ENCODE measurements at places on chromosomes 12 and 14. TPM values are rescaled to one million over a fixed set of nuclear protein-coding genes. Genes with fewer than 3 reads are reported as not detected.

DNA sequence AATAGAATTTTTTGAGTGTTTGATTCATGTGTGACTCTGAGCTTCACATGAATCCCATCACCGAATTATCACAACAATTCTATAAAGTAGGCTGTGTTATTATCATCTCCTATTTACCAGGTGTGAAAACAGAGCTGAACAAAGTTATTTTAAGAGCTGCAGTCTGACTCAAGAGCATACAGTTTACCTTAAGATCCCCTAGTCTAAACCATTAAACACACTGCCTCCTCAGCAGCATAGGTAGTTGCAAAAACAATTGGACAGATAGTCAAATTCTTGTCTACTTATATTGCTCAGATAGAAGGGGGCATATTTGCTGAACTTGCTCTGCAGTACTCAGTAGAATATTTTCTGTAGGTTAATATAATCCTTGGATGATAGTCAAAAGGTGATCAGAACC lies 219.8 kb upstream of the ATP2B1 start:
- H3K36me3 ChIP-seq: no peaks in the 10 kb centered on the region
- H3K4me3 ChIP-seq: no peak overlapping the region
- no peak overlapping the region for H3K27ac ChIP-seq
- H3K4me1 ChIP-seq: no peaks in the 10 kb centered on the region
- no peak for DNase-seq

DNA sequence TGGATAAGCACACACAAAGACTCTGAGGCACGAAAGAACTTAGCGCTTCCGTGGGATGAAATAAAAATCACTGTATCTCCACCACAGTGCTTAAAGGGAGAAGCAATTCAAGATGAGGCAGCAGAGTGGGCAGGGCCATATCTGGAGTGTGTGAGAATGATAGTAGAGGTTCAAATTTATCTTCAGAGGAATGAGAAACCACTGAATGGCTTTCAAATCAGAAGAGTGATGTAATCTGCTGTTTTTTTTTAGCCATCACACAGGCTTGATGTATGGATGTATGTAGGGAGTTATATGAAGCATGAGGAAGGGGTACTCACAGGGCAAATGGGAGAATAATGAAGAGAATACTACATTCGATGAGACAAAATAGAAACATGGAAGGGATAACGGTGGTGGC lies 24.1 kb downstream of the MDGA2 start:
- no peak for DNase-seq
- no peaks in the 10 kb centered on the region for H3K4me1 ChIP-seq
- H3K4me3 ChIP-seq: no peak overlapping the region
- H3K36me3 ChIP-seq: no peaks in the 10 kb centered on the region
- H3K27me3 ChIP-seq: no peaks in the 10 kb centered on the region

GRCh38 chr14:58138031-58138713 lies 13.8 kb downstream of the ARMH4 start:
- no peaks in the 10 kb centered on the region for H3K4me1 ChIP-seq
- H3K27me3 ChIP-seq: no peaks in the 10 kb centered on the region
- no peak overlapping the region for H3K27ac ChIP-seq
- no peak overlapping the region for H3K4me3 ChIP-seq

DNA sequence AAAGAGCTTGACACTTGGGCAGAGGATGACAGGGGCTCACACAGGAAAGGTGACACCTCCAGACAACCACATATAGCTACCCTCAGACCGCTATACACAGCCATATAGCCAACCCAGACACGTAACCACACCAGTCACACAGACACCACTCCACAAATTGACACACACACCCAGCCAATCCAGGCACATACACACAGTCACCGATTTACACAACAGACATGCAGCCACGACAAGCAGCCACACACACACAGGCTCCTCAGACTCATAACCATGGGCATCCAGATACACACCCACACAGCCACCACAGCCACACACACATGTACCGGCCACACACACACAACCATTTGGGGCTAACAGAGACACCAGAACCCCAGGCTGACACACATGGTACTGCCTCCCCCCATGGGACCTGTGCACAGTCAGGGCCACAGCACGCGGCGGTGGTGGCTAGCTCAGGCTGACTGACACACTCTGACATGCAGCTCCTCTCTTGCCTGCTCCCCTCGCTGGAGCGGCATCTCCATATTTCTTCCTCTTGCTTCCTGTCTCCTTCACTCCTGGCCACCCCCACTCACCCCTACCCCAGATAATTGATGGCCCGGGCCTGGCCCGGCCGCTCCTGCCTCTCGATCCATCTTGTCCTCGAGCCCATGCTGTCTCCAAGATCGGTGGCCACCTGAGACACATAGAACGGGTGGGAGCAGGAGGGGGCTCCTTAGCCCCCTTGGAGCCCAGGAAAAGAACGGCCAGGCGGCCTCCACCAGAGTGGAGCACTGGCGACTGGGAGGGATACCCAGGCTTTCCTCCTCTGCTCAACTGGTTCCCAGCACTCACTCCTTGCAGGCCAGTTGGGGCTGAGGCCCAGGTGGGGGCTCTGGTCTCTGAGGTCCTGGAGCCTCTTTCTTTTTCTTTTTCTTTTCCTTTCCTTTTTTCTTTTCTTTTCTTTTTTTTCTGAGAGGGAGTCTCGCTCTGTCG lies 6.0 kb upstream of the SHMT2 start:
- peaks cover 28% of the 10 kb centered on the region for H3K4me1 ChIP-seq
- no peak for DNase-seq

- no peaks in the 10 kb centered on the region for H3K36me3 ChIP-seq
- DNase-seq: no peak
- no peaks in the 10 kb centered on the region for H3K27me3 ChIP-seq
- H3K27ac ChIP-seq: no peak overlapping the region
These were observed 208.9 kb downstream of the PIK3C2G start for GRCh38 chr12:18470251-18470650.

DNA sequence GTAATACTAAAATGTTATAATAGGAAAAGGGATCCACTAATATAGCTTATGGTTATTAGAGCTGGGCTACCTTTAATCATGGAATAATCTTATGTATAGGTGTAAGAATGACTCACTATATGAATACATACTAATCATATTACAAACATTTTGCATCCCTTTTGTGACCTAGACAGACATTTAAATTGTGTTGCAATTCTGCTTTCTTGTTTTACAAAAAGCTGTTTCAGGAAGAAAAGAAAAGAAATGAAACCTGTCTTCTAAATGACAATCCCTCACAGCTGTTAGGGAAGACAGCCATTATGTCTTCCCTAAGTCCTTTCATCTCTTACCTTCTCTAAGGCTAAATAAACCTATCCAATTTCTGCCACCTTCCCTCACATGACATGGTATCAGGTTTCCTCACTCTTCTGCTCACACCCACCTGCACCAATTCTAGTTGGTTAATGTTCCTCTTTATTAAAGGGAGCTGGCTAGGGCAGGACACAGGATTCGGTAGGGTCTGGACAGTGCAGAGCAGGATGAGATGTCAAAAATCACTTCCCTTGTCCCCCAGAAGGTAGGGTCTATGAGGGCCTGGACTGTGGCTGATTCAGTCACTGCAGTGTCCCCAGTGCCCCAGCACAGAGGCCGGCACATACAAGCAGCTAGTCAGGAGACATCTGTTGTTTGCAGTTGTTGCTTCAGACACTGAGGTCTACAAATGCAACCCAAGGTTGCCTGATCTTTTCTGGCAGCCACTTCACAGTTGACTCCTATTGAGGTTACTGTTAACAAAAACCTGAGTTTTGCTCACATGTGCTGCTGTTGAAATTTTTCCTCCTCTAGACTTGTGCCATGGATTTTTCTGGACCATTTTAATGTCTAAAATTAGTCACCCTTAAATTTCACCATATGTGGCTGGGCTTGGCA lies 3.7 kb downstream of the DHRS7 start:
- H3K36me3 ChIP-seq: no peaks in the 10 kb centered on the region
- H3K4me3 ChIP-seq: no peak overlapping the region

DNA sequence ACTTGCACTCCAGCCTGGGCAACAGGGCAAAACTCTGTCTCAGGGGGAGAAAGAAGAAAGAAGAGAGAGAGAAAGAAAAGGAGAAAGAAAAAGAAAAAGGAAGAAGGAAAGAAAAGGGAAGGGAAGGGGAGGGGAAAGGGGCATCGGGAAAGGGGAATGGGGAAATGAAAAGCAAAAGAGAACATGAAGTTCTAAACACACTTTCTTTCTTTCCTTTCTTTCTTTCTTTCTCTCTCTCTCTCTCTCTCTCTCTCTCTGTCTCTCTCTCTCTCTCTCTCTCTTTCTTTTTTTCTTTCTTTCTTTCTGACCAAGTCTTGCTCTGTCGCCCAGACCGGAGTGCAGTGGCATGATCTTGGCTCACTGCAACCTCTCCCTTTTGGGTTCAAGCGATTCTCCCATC lies 76.9 kb downstream of the RPS6KA5 start:
- no peak for DNase-seq
- no peaks in the 10 kb centered on the region for H3K4me1 ChIP-seq

- no peaks in the 10 kb centered on the region for H3K27me3 ChIP-seq
- DNase-seq: no peak
- no peak overlapping the region for H3K27ac ChIP-seq
- H3K4me3 ChIP-seq: no peak overlapping the region
- no peaks in the 10 kb centered on the region for H3K4me1 ChIP-seq
- H3K36me3 ChIP-seq: peaks cover 56% of the 10 kb centered on the region
These were observed 39.7 kb downstream of the MAPKAPK5 start for GRCh38 chr12:111881716-111882115.

DNA sequence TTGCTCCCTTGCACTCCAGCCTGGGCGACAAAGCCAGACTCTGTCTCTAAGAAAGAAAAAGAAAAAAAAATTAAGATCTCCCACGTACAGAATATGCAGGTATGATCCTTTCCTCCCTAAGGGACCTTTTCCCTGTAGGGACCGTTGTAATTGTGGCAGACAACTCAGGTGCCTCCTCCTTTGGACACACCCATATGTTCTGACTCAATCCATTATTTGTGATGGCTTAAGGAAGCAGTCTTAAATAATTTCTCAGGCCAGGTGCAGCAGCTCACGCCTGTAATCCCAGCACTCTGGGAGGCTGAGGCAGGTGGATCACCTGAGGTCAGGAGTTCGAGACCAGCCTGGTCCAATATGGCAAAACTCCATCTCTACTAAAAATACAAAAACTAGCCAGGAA lies 53.1 kb downstream of the TMCC3 start:
- DNase-seq: no peak
- H3K4me3 ChIP-seq: no peak overlapping the region
- H3K36me3 ChIP-seq: no peaks in the 10 kb centered on the region
- peaks cover 39% of the 10 kb centered on the region for H3K4me1 ChIP-seq
- no peak overlapping the region for H3K27ac ChIP-seq

DNA sequence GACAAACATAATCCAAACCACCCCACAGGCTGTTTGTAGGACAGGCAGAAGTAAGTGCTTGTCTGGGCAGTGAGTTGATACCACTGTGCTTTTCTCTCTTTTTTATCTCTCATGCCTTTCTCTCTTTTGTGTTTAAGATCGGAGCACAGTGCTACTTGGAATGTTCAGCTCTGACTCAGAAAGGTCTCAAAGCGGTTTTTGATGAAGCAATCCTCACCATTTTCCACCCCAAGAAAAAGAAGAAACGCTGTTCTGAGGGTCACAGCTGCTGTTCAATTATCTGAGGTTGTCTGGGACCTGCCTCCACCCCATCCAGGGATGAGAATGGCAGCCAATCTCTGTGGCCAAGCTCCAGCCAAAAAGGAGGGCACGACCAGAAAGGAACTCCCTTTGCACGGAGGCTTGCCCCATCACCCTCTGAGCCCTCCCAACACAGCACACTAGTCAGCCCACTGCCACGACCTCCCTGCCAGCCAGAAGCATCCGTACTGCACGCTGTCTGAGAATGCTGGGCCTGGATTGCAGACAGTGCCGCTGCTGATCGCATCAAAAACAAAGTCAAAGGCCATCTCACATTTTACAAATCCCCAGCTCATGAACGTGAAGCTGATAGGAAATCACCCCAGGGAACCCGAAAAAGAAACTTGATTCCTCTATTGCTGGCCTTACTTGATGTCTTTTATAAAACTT lies 27.8 kb downstream of the GPHB5 start:
- no peak overlapping the region for H3K4me3 ChIP-seq
- peaks cover 18% of the 10 kb centered on the region for H3K36me3 ChIP-seq
- H3K4me1 ChIP-seq: no peaks in the 10 kb centered on the region
- H3K27ac ChIP-seq: no peak overlapping the region
- no peaks in the 10 kb centered on the region for H3K27me3 ChIP-seq
- no peak for DNase-seq

DNA sequence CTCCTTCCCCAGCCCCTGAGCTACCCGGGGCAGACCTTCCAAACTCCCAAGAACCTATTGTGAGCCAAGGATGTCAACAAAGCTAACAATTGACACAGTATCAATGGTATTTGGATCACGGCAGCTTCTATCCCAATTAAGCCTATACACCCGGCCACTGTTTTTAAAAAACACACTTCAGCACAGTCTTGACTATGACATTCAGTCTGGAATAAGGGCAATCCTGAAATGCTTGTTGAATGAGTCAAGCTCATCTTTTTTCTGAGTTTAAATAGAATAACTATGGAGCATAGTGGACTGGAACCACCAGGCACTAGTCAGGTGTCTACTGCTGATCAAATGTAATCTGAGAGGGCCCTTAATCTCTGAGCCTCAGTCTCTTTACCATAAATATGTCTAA lies 5.7 kb downstream of the DENND5B start:
- H3K36me3 ChIP-seq: no peaks in the 10 kb centered on the region
- H3K27ac ChIP-seq: no peak overlapping the region
- peaks cover 30% of the 10 kb centered on the region for H3K4me1 ChIP-seq
- DNase-seq: no peak
- H3K4me3 ChIP-seq: no peak overlapping the region

- no peak overlapping the region for H3K27ac ChIP-seq
- DNase-seq: no peak
- H3K4me3 ChIP-seq: no peak overlapping the region
- no peaks in the 10 kb centered on the region for H3K4me1 ChIP-seq
- H3K27me3 ChIP-seq: no peaks in the 10 kb centered on the region
These were observed 227.1 kb downstream of the NUBPL start for GRCh38 chr14:31788340-31788739.

DNA sequence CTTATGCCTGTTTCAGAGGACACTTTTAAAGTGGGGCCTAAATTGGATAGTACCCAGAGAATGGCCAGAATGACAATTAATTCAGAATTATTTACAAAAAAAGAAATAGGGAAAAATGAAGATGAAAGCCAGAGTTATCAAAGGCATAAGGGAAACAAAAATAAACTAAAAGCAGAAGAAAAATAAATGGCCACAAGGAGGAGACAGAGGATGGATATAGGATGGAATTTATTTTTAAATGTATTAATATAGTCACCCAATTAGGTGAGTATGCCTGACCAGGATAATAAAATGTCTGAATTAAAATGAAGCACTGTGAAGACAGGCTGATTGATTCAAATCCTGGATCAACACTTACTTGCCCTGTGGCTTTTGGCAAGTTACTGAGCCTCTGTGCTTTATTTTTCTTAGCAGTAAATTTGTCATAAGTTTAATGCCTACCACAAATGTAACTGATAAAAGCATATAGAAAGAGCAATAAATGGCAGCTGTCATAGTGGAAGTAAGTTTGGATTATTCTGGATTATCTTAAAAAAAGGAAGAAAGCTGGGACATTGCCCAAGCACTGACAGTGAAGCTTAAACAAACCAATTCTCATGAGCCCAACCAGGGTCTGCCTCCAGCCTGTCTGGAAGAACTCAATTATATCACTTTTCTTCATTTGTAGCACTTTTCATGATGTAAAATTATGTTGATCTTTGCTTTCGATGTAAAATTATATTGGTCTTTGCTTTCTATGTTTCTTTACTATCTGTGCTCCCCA lies 3.5 kb downstream of the CLEC9A start:
- H3K4me3 ChIP-seq: no peak overlapping the region
- H3K27me3 ChIP-seq: no peaks in the 10 kb centered on the region
- no peak overlapping the region for H3K27ac ChIP-seq
- no peak for DNase-seq
- H3K36me3 ChIP-seq: no peaks in the 10 kb centered on the region
- no peaks in the 10 kb centered on the region for H3K4me1 ChIP-seq

The GSC gene
- total RNA-seq: 0.91 TPM

The HOXC10 gene
- total RNA-seq: not detected

The ADGRD1 gene
- total RNA-seq: 43.0 TPM

The DCN gene
- 1,186 TPM for total RNA-seq

All from esophagus muscularis mucosa (tissue), 4 donors.